ENCODE measurements at places on chromosomes 2 and 18.

GRCh38 chr2:141439524-141439923 lies 691.3 kb downstream of the LRP1B start:
- DNase-seq: no peak

GRCh38 chr18:8696749-8697211 lies 8.6 kb upstream of the MTCL1 start:
- peak; percentile 86 for DNase-seq

DNA sequence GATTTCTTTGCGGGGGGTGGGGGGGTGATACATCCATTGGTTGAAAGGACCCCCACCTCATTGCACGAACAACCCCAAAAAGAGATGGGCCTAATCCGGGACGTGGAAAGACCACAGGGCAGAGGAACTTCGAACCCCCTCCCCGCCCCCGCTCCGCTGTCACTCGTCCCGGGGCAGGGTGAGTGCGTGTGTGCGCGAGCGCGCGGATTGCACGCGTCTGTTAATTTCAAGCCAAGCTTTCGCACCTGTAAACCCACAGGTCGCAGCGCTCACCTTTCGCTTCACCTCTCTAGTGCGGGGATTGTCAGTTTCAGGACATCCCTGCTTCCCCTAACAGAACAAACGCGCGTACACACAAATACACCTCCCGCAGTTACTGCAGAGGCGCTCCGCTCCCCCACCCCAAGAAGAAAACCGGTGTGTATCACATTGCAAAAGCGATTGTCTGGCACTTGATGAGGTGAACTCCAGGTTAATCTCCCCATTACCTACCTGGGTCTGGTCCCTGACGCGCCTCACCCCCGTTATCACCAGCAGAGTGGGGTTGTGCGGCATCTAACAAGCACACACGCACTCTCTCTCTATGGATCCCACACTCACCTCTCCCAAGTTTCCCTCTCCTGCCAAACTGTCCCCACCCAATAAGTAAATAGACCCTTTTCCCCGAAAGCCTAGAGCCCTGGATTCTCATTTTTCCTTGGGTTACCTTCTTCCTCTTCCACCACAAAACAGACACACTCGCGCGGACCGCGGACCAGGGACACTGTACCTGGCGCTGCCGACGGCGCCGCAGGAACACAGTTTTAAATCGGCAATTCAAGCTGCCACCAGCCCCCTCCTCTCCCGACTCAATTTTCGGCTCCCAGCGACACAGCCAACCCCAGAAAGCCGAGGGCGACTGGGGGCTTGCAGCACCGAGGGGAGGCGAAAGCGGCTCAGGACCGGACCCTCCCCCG lies 1.0 kb downstream of the CYP26B1 start:
- DNase-seq: peak; percentile 29

- no peak for DNase-seq
Measured at GRCh38 chr2:65495251-65495877, 63.0 kb upstream of the SPRED2 start.

DNA sequence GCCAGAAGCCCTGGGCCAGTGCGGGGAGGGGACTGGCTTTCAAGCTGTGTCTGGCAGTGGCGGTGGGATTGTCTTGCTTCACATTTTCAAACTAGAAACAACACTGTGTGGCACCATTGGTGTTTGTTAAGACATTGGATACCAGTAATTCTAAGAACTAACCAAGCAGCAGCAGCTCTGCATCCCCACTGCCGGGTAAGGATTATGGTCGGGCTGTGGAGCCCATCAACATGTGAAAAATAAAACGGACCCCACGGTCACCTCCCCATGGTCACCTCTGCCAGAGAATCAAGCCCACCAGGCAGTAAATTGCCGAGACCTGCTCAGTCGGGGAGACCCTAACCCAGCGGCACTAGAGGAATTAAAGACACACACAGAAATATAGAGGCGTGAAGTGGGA lies 65.3 kb downstream of the C18orf63 start:
- peak; percentile 4 for DNase-seq

DNA sequence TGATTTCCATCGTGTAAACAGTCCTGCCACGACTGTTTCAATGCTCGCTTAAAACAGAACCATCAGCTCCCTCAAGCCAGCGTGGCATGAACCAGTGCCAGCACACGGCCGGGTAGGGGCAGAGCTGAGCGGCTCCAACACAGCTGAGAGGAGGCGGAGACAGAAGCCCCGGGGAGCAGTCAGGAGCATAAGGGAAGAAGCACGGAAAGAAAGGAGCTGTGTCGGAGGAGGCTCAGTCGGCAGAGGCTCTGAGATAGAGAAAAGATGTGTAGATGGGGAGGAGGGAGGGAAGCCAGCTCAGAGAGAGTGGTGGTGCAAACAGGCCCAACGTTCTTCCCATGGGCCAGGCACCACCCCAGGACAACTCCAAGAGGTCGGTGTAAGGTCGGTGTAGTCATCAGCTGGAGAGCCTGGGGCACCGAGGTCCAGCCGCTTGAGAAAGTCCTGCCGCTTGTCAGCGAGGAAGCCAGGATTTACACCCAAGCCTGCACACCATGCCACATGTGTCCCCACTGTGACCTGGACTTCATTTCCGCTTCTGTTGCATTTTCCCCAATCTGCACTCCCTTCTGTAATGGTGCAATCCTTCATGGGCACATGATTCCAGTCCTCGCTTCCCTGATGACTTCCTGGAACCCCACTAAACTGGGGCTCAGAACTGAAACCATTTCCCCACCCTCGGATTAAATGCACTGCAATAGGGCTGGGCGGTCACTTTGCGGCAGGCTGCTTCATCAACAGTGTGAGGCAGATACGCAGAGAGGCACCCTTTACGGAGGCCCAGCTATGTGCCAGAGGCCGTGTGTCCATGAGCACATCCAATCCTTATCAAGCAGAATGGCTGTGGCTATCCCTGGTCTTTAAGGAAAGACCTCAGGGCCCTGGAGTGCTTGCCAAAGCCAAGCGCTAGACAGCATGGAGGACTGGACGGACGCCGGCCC lies 43.5 kb downstream of the CYP27C1 start:
- no peak for DNase-seq

- no peak for DNase-seq
Measured at GRCh38 chr2:216770050-216770449, 74.7 kb upstream of the IGFBP5 start.

DNA sequence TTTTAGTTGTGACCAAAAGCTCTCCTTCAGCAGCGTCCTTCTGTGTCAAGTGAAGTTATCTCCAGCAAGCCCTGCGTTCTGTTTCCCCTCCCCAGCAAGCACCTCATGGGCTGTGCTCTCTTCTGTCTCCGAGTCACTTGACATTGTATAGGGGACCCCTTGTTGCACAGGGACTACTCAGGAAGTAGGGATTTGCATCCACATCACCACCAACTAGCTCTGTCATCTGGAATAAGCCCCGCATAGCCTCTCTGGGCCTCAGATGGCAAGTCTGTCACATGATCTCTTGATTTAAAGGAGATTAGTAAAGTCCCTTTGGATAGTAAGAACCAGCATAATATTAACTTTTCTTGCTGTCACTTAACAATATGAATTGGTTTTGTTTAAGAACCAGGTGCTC lies 32.0 kb upstream of the STPG4 start:
- DNase-seq: no peak

DNA sequence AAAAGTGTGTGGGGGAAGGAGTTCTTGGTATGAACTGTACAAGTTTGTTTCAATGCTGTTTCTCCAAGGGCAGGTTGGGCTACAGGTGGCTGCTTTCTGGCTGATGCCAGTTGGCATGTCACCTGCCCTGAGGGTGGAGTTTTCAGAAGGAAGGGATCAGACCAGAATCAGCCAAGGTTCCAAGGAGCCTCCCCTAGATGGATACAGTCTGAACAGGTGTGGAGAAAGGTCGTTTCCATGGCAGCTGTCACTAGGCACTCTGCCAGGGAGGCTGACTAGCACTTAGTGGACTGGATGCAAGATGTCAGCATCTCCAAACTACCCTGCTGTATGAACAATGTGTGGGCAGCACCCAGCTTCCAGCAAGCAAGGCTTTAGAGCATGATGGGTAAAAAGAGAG lies 444.4 kb upstream of the HNRNPA3 start:
- no peak for DNase-seq

- no peak for DNase-seq
Measured at GRCh38 chr2:71494523-71495155, 41.3 kb downstream of the DYSF start.

DNA sequence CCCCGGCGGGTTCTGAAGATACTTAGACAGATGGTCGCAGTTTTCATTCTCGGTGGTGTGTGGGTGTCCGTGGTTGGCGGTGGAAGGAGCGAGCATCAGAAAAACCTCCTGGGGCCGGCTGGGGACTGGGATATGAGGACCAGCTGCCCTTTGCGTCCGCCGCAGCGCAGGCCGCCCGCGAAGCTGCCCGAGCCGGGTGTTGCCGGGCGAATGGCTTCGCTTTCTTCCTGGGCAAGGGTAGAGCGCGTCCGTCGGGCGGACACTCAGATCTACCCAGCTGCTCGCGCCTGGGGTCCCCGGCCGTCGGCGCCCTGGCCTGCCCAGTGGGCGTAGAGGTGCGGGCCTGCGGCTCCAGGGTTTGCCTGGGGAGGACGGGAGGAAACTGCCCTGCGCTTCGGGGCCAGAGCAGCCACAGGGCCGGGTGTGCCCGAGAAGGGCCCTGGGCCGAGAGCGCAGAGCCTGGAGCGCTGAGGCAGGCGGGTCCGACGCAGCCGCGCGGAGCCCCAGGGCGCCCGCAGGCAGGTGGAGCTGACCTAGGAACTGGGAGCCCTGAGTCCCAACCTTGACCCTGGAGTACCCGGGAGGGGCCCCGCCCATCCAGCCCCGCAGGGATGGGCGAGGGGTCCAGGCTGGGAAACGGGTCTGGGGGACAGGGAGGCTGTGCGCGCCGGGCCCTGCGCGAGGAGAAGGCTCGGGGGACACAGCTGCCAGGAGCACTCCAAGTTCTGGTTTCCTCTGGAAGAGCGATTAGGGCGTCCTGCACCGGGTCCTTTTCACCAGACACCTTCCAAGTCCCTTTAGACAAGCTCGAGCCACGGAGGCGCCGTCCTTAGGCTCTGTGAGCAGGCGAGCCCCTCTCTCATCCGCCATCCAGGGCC lies 1.3 kb downstream of the TWIST2 start:
- DNase-seq: no peak

DNA sequence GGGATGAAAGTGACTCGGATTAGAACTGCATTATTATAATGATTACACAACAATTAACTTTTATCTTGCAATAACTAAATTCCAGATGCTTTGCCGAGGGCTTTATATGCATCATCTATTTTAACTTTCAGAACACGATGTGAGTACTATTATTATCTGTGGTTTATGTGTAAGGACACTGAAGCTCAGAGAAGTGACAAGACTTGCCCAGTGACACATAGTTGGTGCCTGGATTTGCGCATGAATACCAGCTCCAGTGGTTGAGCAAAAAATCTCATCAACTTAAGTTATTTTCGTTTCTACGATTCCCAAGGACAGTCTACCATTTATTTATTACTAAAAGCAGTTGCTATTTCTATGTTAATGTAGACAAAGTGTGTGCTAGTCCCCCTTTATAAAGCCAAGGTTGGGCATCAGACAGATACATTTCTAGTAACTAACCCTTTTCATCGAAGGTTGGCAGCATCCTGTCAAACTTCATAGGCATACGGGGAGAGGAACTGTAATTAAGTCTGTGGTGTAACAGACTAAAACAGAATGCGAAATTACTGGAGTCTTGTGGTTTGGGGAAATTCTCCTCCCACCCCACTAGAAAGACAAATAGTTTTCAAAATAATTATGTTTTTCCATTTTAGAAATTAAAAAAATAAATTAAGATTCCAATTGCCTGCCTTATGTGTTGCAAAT lies 73.2 kb upstream of the BOD1L2 start:
- DNase-seq: no peak

GRCh38 chr2:152335726-152336118 lies 748 bp downstream of the FMNL2 start:
- peak; percentile 27 for DNase-seq

- DNase-seq: no peak
Measured at GRCh38 chr2:23954325-23955014, 14.2 kb downstream of the UBXN2A start.

- DNase-seq: no peak
Measured at GRCh38 chr18:8073167-8073566, 506.1 kb downstream of the PTPRM start.

GRCh38 chr2:85539361-85540132 lies 579 bp downstream of the MAT2A start:
- peak; percentile 82 for DNase-seq

GRCh38 chr18:10046178-10046807 lies 132.5 kb downstream of the VAPA start:
- no peak for DNase-seq

DNA sequence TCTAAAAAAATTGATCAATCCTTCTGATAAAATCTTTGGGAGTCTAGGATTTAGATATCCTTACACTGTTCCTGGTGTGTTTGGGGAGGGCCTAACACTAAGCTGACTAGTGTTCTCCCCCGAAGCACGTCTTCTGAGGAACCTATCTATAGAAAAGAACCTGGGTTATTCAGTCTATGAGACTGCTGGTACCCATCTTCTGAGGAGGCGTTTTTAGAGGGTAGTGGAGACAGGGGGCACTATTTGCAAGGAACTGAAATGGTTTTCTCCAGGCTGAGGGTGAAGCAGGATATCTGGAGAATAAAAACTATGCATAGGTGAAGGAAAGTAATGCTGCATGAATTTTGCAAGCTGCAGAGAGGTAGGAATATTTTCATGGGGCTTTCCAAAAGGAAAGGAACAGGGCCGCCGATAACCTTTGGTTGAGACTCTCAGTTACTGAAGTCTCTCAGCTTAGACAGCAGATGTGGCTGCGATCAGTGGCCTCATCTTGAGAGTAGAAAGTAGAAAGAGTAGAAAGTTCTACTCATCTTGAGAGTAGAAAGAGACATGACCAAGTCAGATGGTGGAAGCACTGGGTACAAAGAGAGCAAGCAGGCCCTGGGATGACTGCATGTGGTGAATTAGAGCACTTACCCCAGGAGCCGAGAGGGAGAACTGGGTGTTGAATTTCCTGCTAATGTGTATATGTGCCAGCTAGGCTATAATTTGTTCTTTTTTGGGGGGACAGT lies 31.8 kb upstream of the KCNE4 start:
- DNase-seq: no peak

- peak; percentile 70 for DNase-seq
Measured at GRCh38 chr2:36770542-36771287, 74.2 kb downstream of the VIT start.

DNA sequence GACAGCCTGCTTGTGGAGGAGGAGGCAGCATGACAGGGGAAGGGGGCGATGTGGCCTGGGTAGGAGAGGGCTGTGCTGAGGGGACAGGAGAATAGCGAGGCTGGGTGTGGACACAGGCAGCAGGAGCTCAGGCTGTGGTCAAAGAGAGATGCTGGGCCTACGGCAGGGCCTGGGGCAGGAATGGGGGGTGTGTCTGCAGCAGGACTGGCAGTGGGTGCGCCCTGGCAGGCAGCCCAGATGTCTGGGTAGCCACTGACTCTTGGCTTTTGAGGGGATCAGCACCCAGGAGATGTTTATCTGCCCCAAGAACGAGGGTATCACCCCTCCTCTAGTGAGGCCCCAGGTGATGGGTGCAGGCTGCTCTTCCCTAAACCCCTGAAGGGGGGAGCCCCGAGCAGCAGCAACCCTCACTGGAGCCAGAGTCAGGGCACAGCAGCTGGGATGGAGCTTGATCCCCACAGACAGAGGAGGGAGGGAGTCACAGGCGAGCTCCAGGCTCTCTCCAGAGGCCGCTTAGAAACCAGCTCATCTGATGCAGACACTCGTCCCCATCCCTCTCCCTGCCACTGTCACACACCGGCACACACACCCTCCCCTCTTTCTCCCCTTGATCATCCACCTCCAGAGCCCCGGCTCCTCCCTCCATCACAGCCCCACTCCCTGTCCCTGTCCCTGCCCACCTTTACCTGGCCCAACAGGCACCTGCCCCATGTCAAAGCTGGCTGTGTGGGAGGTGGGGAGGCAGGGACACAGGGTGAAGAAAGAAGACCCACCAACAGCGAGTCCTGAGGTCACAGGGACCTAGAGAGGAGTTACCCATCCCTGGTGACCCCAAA lies 29.8 kb upstream of the TNS1 start:
- no peak for DNase-seq

All from activated T-cell treated with anti-CD3 and anti-CD28 coated beads, Interleukin-2, amount 50 U/mL, for 48 hours (primary cell).